Stimulated activated CD8-positive, alpha-beta memory T cell treated with anti-CD3 and anti-CD28 coated beads, Interleukin-7, amount 100 ng/mL, for 1 hour (primary cell): ENCODE measurements at places on chromosomes 3 and 15.

DNA sequence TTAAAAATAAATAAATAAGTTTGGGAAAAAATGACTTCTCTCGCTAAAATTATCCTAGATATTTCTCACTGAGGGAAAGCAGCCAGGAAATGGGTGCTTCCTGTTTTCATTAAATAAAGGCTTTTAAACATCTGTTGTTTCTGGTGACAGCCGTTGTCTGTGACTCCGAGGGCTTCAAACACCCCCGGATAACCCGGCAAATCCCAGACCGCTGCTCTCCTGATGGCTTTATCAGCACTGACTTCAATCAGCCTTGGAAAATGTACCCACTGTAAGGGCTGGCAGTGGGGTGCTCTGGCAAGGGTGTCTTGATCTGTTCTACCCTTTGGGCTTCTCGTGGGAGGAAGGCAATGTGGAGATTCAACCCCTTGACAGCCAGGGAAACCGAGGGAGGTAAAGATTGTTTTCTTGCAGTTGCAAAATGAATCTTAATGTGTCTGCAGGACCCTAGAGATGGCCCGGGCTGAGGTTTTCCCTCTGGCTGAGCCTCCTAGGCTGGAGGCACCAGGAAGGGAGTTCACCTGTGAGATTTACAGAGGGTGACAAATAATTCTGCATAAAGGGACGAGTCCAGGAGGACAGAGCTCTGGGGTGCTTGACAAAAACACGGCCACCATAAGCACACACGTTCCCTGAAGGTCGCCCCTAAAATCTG lies 33.6 kb upstream of the SEC13 start:
- DNase-seq = no peak

GRCh38 chr3:196775938-196776337 lies 36.3 kb downstream of the PAK2 start:
- DNase-seq = no peak

DNA sequence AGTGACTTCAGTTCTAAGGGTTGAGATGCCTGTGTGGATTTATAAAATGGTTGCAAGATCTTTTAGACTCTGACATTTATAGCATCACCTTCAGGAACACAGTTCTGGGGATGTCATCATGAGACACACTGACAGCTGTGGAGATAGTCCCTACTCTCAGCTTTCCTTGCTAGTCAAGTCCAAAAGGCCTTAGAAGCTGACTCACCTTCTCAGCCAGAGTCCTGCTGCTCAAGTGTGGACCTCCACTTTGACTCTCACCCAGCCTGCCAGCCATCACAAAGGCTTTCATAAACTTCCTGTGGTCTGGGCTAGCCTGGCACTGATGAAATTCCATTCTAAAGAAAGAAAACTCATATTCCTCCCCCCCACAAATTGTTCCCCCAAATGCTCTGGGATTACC lies 44.8 kb downstream of the TMEM39A start:
- no peak for DNase-seq

- DNase-seq = no peak
Observed at GRCh38 chr3:129308636-129309035, 30.0 kb downstream of the HMCES start.

GRCh38 chr3:112793326-112794081 lies 53.2 kb downstream of the CD200R1L start:
- DNase-seq = no peak

- no peak for DNase-seq
Observed at GRCh38 chr3:30228302-30228631, 378.1 kb upstream of the TGFBR2 start.

GRCh38 chr3:14358426-14359211 lies 43.8 kb upstream of the SLC6A6 start:
- DNase-seq = no peak

GRCh38 chr3:12303993-12304392 lies 15.1 kb downstream of the PPARG start:
- no peak for DNase-seq

DNA sequence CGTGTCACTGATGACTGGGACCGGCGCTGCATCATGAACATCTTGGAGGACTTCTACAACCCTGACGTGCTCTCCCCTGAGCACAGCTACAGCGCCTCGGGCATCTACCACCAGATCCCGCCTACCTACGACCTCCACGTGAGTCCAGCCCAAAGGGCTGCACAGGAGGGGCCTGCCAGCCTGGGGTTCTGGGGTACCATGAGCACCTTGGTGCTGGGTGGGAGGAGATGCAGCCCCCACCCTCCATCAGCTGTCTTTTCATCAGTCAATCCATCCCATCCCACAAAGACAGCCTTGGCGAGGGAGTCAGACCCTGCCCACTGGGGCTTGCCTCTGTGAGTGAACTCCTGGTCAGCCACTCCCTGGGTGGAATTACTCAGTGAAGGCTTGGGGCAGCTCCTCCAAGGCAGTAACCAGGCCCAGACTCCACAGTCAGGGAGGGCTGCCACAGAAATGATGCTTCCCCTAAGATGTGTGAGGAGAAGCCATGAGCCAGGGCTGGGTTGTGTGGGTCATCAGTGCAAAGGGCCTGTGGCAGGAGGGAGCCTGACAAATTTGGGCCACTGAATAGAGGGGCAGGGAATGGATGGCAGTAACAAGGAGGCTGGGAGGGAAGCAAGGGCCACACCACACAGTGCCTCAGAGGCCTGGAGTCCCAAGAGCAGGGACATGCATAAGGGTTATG lies 47.9 kb downstream of the SEMA3G start:
- no peak for DNase-seq

DNA sequence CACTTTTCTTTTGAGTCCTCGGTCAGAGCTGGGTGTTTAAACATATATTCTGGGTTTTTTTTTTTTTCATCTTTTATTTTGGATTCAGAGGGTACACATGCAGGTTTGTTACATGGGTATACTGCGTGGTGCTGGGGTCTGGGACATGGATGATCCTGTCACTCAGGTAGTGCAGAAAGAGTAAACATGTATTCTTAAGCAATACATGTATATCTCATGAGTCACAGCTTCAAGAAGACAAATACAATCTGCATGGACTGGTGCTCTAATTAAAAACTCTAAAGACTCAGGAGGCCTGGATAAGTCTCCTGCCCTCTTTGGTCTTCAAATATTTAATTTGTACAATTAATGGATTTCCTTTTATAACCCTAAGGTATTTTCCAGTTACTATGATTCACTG lies 50.6 kb upstream of the PHLDB2 start:
- DNase-seq = no peak

DNA sequence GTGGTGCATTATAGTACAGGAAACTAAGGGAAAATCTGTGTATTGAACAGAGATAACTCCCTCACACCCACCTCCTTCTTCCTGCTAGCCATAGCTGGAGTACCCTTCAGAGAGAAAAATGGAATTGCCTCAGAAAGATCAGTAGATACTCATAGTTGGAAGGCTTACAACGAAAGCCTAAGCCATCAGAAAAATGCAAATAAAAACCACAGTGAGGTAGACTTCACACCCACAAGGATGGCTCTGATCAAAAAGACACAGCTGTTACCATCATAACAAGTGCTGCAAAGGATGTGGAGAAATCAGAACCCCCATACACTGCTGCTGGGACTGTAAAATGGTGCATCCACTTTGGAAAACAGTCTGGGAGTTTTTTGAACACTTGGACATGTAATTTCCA lies 7.4 kb upstream of the DLG1 start:
- no peak for DNase-seq

DNA sequence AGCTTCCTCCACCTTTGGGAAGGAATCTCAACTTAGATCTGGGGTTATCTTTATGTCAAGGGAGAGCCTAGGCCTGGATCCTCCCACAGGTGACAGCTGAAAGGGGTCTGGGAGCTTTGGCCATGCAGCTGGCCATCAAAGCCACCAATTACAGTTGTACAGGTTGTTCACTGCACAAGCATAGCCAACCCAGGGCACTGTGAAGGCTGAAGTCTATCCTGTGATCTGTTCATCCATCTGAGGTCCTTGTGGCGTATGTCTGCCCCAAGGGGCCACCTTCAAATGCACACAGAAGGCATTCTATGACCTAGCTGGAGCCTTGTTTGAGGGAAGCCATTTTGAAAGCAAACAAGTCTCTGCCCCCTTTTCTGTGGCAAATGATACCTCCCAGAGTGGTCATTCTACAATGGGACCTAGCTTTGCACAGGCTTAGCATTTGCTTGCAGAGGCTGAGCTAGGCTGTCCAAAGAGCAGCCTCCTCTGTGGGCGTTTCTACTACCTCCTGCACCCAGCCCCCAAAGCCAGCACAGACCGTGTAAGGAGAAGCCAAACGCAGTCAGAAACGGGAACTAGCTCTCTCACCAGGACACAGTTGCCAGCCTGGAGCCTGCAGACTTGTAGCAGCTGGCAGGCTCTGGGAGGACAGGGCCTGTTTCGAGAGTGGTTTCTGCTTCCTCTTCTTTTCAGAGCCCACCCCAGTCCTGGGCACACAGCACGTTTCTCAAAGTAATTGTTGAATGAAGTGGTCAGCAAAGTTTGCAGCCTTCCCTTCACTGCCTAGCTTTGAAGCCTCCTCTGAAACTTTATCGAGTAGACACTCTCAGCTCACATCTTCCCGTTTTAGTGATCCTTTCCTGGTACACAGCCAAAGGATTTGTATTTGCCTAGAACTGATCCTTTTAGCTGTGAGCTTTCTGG lies 157.3 kb upstream of the SMAD3 start:
- DNase-seq = no peak

DNA sequence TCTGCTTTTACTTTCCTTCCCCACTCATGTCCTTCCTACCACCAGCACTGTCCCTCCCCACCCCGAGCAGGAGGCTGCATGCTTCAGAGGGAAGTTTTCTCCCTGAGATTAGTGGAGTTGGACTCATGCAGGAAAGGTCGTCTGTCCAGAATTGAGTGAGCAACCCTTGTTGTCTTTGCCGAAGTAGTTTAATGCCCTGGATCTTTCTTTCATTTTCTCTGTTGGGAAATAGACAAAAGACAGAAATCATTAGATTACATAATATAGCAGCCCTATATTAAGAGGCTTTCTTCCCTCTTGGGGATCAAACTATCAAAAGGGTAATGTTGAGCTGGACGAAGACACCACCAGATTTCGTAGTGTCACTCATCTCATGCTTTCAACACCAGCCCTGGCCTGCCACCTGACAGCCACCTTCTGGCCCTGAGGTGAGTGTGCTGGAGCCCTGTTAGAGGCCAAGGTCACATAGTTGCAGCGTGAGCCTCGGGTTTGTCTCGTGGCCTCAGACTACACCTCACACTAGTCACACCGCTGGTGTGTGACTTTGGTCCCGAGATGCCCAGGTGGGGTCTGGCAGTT lies 231.0 kb downstream of the ITPR1 start:
- DNase-seq = no peak

DNA sequence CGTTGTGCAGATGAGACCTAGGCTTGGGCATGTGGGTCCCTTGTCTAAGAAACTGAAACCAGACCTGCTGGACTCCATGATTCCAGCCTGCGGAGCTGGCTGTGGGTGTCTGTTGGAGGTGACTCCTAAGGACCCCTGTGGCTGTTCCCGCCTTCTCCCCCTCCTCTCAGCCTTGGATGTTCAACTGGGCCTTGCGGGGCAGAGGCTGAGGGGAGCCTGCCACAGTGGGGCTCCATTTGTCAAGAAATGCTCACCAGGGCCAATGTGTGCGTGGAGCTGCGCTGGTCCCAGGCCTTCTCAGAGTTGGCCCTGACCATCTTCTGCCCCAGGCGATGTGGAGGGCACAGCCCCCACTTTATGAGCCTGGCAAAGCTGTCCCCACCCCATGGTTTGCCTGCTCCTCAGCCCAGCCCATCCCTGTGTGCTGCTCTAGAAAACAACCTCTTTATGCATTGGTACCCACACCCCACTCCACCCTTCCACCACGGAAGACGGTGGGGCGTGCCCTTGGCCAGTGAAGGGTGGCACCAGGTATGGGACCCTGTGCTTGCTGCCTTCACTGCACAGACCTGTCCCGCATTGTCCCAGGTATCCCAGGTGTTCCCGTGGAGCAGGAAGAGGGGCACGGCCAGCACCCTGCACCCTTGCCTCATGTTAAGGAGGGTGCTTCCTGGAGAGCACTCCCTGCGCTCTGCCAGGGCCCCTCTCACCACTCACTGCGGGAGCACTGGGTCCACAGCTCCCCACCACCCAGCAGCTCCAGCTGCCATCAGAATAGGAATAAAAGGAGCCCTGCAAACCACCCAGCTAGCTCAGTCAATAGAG lies 7.9 kb downstream of the MESP2 start:
- DNase-seq = no peak

- no peak for DNase-seq
Observed at GRCh38 chr3:64161481-64161952, 63.7 kb downstream of the PRICKLE2 start.

DNA sequence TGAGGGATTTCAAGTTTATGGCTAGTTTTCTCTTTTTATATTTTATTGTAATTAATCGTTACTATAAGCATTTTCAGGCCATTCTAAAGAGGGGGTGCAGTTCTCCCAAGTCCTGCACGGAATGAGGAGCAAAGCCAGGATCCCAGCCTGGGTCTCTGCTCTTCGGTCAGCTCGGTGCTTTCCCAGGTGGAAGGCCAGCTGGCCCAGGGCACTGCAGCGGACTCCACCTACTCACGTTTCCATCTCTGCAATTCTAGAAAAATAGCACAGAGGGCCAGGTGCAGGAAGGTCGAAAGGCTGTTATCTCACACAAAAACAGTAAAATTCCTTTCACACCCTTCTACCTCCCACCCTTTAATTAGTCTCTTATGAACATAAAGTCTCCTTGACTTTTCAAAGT lies 59.5 kb upstream of the HES1 start:
- DNase-seq = no peak

- DNase-seq = no peak
Observed at GRCh38 chr3:9395570-9396300, 1.7 kb upstream of the SETD5 start.

DNA sequence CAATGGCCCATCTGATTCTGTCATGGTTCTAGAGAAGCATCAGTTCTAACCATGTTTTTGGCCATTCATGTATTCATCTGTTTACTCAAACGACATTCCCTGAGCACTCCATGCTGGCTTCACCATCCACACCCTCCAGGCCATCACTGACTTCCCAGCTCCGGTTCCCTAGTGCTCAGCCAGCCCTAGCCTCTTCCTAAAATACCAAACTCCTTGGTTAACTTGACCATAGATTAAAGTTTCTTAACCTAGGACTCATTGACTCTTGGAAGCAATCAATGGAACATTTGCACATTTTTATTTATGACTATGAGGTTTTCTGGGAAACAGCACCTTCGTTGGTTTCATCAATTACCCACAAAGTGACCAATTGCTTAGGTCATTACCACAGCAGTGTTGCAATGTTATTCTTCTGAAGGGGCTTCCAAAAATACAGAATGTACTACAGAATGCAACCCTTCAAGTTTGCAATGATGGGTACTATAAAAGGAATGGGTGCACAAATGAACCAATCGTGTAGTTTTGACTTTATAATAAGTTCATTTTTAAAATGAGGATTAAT lies 27.2 kb upstream of the SLC25A36 start:
- no peak for DNase-seq

DNA sequence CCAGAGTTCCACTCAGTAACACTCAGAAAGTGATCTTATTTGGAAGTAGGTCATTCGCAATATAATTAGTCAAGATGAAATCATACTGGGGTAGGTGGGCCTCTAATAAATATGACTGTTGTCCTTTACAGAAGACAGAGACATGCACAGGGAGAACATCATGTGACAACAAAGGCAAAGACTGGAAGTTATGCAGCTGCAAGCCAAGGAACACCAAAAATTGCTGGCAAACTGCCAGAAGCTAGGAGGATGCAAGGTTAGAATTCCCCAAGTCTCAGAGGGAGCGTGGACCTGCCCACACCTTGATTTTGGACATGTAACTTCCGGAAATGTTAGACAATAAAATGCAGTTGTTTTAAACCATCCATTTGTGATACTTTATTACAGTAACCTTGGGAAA lies 471.5 kb upstream of the AGTR1 start:
- DNase-seq = no peak

- no peak for DNase-seq
Observed at GRCh38 chr3:161371441-161372320, at the start of gene SPTSSB. Gene SPTSSB (minus strand): TSS chr3:161371517. CDS start chr3:161346323, 25,194 bp downstream.
